ENCODE measurements at places on chromosomes 7 and 10. TPM values are rescaled to one million over a fixed set of nuclear protein-coding genes. Genes with fewer than 3 reads are reported as not detected.

DNA sequence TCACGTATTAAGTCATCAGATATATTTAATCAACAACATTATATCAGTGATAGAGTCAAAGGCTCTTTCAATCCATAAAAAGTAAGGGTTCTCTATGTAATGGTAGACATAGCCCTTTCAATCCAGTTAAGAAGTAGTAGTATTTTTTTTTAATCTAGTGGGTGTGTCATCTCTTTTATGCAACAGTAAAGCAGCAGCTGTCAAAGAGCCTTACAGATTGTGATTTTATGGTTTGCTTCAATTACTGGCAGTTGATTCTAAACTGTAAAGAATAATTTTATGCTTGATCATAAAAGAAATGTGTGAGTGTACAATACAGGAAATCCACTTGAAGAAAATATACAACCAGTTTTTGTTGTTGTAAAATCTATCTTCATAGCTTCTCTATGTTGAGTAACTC lies 902.6 kb upstream of the MBL2 start:
- DNase-seq, result no peak

DNA sequence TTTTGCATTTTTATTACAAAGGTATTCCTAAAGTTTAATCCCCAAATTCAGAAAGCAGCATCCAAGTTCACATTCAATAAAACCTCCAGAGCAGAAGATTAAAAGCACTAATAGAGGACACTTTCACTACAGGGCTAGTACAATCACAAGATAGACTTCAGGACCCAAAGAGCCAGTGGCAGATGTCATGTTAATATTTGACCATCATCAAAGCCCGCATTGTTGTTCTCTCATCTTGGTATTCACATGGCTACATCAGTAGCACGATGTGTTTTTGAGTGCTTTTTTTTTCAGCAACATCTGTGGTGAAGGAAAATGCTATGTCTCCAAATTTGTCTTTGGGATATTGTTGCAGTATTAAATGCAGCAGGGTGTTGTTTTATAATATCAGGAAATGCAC lies 134.3 kb downstream of the ARL4A start:
- DNase-seq, result no peak

Gene STK31
- not detected for total RNA-seq

GRCh38 chr10:62759599-62760175 lies 44.8 kb upstream of the ADO start:
- no peak for DNase-seq

DNA sequence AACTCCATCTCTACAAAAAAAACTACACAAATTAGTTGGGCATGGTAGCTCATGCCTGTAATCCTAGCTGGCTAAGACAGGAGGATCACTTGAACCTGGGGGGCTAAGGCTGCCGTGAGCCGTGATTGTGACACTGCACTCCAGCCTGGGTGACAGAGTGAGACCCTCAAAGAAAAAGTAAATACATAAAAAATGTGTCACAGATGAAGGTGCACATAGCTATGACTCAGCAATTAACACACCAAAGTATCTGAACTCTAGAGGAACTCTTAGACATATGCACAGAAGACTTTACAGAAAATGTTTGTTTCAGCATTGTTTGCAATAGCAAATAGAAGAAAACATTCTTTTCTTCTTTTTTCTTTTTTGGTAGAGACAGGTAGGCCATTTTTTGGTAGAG lies 8.3 kb downstream of the C10orf62 start:
- no peak for DNase-seq

DNA sequence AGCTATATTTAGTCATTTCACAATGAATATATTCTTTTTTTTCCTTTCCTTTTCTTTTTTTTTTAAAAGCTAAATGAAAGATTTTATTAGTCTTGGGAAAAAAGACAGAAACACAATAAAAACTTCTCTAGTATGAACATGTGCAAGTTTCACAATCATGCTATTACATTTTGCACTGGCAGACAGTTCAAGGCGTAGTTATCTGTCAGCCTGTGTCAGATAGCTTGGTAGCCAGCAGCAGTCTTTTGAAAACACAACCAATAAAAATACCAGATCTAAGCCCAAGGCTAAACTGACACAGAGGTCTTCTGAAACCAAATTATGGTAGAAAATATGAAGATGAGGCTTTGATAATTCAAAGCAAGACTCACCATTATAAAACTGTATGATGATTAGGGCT lies 205.8 kb upstream of the TEX47 start:
- peak; percentile 16 for DNase-seq

Gene WASHC2C
- 55.7 TPM for total RNA-seq

GRCh38 chr7:4715410-4715776 lies 33.3 kb downstream of the FOXK1 start:
- peak; percentile 87 for DNase-seq

DNA sequence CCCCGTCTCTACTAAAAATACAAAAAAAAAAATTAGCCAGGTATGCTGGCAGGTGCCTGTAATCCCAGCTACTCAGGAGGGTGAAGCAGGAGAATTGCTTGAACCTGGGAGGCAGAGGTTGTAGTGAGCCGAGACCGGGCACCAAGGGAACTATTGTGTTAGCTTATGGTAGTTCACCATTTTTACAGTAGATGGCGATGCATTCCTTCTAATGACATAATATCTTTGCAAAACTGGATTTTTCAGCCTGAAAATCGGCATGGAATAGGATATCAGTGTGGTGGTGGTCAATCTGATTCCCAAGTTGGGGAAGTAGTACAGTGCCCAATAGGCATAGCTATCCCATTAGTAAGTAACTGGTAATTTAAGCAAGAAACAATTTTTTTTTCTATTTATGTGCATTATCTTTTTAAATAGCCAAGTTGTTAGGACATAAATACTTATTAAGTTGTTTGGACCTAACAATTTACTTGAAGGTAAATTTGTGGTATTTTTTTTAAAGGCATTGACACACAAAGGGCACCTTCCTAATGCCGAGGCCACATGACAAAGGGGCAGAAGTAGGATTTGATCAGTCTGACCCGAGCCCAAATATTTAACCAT lies 17.6 kb upstream of the IMPDH1 start:
- DNase-seq, result peak; percentile 67

Data from fibroblast of villous mesenchyme (primary cell).